ENCODE measurements at places on chromosomes 1 and 21.

GRCh38 chr21:17466166-17466565 lies 46.7 kb upstream of the CXADR start:
- DNase-seq: no peak

DNA sequence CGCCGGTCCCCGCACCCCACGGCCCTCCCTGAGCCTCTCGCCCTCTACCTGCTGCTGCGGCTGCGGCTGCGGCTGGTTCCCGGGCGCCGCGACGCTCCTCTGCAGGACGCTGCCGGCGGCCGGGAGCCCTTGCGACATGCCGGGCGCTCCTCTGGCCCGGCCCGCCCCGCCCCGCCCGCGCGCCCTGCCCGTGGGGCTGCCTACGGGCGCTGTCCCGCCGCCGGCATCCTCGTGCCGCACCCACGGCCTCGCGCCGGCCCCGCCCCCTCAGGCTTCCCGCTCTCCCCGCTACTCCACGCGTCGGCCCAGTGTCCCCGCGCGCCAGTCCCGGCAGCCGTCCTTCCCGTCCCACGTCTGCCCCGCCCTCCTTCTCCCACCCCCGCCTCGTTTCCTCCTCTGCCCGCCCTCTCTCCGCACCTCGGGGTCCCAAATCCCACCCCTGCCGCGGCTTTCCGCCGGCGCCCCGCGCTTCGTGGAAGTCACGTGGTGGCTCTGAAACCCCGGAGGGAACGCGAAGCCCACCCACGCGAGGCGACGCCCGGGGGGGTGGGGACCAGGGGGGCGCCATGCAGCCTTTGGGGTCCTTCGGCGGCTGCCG lies at the start of gene BATF3:
Gene BATF3, minus strand, starts transcription at position 216 of the 598 bp plus-strand sequence. Its CDS starts 78 bp downstream, at position 138.
- peak; percentile 23 for DNase-seq

- DNase-seq: no peak
Observed at GRCh38 chr1:237684236-237684635, 206.5 kb downstream of the ZP4 start.

DNA sequence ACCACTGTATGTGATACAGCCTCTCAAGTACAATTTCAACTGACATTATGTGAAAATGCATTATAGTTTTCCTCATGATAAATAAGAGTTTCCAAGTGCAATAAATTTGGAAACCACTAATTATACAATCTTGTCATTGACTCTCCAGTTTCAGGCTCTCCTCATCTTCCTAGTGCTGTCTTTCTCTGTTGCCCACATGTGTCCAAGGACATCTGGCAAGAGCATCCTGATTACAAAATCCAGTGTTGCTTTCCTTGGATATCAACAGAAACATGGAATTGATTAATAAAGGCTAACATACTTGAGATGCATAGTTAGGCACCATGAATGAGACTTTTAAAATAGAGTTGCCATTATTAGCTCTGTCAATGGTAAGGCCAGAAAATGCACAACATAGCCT lies 15.6 kb upstream of the MAP10 start:
- DNase-seq: no peak

DNA sequence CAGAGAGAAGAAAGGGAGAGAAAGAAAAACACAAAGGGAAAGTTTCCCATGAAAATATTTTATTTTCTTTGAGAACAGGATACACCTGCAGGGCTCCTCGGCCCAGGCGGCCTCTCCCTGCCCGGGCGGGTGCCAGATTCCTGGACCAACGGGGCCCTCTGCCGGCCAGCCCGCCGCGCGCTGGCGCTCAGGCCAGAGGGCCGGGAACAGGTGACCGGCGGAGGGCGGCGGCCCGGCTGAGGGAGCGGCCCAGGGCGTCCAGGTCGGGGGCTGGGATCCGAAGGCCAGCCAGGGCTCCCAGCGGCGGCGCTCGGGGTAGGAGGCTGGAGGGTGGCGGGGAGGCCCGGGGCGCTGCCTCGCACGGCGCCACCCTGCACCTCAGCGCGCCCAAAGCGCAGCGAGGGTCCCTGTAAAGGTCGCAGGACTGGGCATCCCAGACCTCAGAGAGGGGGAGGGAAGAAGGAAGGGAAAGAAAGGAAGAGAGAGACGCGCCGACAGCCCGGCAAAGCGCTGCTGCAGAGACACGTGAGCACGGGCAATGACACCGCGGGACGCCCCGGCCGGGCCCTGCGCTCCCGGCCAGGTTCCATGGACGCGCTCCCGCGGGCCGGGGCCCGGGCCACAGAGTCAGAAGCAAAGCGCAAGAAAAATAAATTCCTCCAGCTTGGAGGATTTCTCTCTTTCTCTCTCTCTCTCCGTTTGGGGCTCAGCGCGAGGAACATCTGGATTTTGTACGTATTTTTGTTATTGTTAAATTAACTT lies 927 bp downstream of the WNT9A start:
- DNase-seq: peak; percentile 56

- no peak for DNase-seq
Observed at GRCh38 chr1:58622571-58622970, 45.5 kb upstream of the TACSTD2 start.

- DNase-seq: no peak
Observed at GRCh38 chr1:76494807-76495206, 372.5 kb upstream of the ST6GALNAC5 start.

DNA sequence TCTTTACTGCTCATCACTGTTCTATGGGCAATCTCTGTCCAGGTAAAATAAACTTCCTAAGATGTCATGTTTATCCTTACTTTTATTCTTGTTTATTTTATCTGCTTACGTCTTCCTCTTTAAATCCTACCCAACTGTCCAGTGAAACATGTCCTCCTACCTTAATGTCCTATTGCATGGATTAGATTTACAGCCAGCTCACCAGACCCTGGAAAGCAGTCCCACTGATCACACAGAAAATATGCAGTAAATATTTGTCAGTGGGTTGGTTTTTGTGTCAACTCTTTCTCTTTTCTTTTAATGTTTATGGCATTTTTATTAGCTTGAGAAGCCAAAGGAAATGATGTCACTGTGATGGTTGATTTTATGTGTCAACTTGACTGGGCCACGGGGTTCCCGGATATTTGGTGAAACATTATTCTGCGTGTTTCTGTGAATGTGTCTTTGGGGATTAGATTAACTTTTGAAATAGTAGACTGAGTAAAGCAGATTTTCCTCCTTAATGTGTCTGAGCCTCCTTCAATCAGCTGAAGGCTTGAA lies 258.3 kb downstream of the SRGAP2C start:
- DNase-seq: no peak

- no peak for DNase-seq
Observed at GRCh38 chr1:41041614-41042270, 20.2 kb upstream of the SLFNL1 start.

DNA sequence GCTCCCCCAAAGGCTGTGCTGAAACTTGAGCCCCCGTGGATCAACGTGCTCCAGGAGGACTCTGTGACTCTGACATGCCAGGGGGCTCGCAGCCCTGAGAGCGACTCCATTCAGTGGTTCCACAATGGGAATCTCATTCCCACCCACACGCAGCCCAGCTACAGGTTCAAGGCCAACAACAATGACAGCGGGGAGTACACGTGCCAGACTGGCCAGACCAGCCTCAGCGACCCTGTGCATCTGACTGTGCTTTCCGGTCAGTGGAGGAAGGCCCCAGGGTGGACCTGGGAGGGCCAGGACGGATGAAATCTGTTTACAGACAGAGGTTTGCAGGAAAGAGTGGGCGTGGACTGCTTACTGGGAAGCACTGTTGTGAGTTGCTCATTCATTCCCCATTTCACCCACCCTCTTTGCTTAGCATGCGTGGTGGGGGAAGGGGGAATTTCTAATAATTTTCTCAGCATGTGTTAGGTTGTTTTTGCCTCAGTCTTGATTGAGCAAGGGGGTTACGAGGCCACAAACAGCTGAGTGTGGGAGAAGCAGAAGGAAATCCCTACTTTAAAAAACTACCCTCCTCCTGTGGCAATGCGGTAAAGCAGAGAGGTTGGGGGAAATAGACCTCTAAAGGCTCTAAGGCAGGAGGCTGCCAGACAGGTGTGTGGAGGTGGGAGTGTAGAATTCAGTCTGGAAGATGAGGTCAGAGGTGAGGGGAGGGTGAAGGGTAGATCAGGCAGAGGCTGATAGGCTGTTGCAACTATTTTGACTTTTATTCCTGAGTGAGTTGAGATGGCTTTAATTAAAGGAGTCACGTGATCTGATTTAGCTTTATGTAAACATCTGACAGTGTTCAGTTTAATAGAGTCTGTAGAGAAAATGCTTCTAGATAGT lies 1.3 kb downstream of the FCGR2A start:
- DNase-seq: no peak

GRCh38 chr1:168512864-168513595 lies 30.8 kb downstream of the XCL2 start:
- peak; percentile 44 for DNase-seq

- DNase-seq: no peak
Observed at GRCh38 chr1:30550365-30551220, 172.8 kb downstream of the MATN1 start.

GRCh38 chr1:205766038-205766437 lies 9.2 kb downstream of the RAB29 start:
- no peak for DNase-seq

GRCh38 chr1:55331351-55331750 lies 116.2 kb upstream of the USP24 start:
- DNase-seq: no peak

GRCh38 chr1:22665752-22666151 lies 12.7 kb downstream of the C1QB start:
- no peak for DNase-seq

DNA sequence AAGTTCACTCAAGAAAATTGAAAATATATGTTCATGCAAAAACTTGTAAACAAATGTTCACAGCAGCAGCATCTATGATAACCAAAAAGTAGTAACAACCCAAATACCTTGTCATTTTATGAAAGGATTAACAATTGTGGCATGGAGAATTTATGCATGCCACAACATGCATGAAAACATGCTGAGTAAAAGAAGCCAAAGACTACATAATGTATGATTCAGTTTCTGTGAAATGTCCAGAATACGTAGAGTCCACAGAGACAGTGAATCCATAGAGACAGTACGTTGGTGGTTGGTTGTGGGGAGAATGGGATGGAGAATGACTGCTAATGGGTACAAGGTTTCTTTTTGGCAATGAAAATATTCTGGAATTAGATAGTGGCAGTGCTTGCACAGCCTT lies 148.7 kb downstream of the MAST2 start:
- no peak for DNase-seq

DNA sequence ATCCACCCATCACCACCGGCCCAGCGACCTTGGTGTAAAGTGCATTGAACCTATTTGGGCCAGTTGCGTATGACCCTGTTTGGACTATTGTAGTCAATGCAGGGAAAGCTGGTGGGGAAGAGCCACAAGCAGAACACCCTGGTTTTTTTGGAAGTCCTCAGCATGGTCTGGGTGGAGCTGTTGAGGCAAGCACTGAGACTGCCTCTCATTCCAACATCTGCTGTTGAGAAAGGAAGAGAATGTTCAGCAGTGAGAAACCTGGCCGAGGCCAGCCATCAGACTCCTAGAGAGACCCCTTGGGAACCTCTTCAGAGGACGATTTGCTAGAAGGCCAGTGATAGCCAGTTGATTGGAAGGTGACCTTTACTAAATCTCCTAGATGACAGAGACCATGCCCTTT lies 183.0 kb downstream of the ZZZ3 start:
- no peak for DNase-seq

DNA sequence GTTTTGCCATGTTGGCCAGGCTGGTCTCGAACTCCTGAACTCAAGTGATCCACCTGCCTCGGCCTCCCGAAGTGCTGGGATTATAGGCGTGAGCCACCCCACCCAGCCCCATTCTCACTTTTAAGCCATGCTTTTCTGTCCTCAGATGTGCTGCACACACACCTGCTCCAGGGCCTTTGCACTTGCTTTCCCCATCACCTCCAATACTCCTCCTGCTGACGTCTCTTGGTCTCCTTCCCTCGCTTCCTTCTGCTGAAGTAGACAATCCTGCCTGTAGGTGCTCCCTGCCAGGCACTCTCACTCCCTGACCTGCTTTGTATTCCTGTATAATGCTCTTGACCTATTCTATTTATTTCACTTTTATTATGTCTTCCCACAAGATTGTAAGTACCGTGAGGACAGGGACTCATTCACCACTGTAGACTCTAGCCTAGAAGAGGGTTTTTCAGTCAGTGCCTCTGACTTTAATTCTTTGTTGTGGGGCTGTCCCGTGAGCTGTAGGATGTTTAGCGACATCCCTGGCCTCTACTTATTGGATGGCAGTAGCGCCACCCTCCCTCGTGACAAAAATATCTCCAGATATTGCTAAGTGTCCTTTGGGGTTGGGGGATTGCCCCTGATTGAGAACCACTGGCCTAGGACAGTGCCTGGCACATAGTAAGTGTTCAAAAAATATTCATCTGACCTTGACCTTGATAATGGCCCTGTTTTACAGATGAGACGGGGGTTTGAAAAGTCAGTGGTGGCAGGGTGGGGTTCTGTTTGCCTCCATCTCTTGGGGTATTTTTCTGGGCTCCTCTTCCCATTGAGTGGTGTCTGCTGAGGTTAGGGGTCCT lies 4.6 kb downstream of the TNFRSF1B start:
- peak; percentile 52 for DNase-seq

GRCh38 chr1:58084266-58084665 lies 462.3 kb downstream of the OMA1 start:
- DNase-seq: no peak

DNA sequence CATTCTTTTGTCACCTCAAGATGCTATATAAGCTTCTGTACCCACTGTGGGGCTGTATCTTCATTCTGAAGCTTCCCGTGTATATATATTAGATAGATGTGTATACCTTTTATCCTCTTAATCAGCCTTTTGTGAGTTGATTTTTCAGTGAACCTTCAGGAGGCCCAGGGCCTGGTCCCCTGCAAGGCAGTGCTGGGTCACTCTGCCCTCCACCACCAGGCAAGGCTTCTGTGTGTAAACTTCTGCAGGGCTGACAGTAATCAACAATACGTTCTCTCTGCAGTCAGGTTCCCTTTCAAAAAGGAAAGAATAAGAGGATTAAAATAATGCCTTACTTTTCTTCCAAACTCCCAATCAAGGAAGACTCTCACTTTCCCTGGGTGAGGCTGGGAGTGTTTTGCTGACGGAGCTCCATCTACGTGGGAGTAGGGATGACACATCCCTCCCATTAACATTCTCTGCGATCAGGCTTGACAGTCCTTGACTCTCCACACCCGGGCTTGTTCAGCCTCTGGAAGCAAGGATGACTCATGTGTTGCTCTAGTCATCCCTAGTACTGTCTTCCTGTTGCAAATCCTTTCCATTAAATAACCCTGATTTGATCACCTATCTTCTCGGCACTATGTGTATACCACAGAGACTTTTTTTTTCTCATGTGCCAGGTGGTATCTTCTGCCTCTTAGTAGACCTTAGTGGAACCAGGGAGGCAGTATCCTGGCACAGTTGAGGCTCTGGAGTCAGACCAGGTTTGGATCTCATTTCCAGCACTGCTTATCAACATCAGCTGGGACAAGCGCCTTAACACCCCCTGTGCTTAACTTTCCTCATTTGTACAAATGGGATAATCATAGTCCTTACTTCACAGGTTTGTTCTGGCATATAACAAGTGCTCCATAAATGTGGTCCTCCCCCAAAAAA lies 70.3 kb upstream of the KCNK1 start:
- DNase-seq: no peak

- DNase-seq: no peak
Observed at GRCh38 chr1:235844776-235845175, 21.9 kb downstream of the LYST start.

DNA sequence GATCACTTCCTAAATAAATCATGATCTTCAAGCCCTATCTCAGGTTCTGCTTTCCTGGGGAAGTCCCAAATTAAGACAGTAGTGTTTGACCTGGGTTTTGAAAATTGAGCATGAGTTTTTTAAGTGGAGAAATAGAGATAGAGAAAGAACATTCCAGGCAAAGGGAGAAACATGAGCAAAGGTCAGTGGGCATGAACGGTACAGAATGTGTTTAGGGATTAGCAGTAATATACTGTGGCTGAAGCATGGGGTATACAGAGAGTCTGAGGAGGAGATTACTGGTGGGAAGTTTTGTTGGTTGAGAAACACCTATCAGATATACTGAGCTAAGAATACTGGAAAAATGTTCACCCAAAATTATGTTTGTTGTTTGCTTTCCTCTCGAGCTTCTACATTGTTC lies 15.2 kb upstream of the MYSM1 start:
- DNase-seq: no peak
